ENCODE measurements at places on chromosomes 12 and 14.

DNA sequence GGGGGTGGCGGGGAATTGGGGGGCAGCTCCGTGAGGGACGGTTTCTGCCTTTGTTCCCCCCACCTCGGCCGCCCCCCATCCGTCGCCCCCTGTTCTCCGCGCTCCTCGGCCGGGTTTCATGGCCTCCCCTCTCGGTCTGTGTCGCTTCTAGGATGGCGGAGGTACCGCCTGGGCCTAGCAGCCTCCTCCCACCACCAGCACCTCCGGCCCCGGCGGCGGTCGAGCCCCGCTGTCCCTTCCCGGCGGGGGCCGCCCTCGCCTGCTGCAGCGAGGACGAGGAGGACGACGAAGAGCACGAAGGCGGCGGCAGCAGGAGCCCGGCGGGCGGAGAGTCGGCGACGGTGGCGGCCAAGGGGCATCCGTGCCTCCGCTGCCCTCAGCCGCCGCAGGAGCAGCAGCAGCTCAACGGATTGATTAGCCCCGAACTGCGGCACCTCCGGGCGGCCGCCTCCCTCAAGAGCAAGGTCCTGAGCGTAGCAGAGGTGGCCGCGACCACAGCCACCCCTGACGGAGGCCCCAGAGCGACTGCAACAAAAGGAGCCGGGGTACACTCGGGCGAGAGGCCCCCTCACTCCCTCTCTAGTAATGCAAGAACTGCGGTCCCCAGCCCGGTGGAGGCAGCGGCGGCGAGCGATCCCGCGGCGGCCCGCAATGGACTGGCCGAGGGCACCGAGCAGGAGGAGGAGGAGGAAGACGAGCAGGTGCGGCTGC lies 575 bp downstream of the NAA30 start:
- peak; percentile 68 for DNase-seq

- no peak for DNase-seq
Observed at GRCh38 chr14:92507174-92507768, 6.3 kb upstream of the RIN3 start.

- DNase-seq: no peak
Observed at GRCh38 chr12:45327823-45328383, 112.0 kb downstream of the ANO6 start.

DNA sequence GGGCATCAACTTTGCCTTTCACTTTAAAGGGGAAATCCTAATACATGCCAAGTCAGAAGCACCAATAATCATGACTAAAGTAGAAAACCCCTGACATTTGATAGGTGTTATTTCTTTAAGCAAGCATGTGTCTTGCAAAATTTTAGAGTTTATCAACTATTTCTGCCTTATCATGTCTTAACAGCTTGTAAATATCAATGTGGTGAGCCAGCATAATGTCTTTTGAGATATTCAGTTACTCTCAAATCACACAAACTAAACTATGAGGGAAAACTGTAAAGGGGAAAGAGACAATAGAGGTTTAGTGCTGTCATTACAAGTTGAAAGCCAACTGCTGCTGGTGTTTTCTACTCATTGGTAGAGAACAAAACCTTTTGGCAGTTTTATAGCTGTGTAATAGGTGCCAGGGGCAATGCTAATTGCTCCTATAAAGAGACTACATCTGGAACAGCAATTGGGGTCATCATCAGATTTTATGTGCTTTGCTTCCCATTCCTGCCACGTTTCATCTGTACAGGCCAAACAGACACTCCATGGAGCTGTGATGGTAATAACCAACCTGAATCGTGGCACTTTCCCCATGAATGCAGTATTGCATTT lies 1027.4 kb downstream of the FSCB start:
- DNase-seq: no peak

GRCh38 chr12:67545298-67545697 lies 103.2 kb upstream of the DYRK2 start:
- DNase-seq: no peak

- DNase-seq: no peak
Observed at GRCh38 chr14:73757381-73757780, 43.2 kb upstream of the PNMA1 start.
